Activated T-cell treated with anti-CD3 and anti-CD28 coated beads for 1 hour (primary cell): ENCODE measurements at places on chromosomes 13 and 19.

GRCh38 chr13:113792886-113793717, 34.1 kb downstream of the TMEM255B start:
- DNase-seq: no peak

DNA sequence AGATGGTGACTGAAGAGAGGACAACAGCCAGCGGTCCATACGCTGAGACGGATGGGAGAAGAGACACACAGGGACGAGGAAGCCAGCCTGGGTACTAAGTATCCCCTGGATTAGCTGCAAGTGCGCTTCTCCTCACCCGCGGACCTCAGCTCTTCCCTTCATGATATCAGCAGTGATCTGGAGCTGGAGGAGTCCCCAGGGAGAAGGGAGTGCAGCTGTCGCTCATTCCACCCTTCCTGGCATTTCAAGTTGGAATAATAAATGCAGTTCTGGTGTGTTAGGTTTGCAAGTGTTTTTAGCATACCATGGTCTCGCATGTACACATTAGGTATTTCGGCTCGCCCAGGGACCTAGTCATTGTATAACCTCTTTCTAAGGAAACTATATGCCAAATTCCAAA, 88.5 kb upstream of the C1QTNF9B start:
- DNase-seq: no peak

- DNase-seq: no peak
These were observed 2.0 kb downstream of the POU2F2 start for GRCh38 chr19:42130254-42130573.

GRCh38 chr19:57830071-57830602, at the start of gene ZNF587B:
TSS of gene ZNF587B (plus strand) at chr19:57830299. CDS start at chr19:57830529, 230 bp downstream.
- DNase-seq: peak; percentile 19

DNA sequence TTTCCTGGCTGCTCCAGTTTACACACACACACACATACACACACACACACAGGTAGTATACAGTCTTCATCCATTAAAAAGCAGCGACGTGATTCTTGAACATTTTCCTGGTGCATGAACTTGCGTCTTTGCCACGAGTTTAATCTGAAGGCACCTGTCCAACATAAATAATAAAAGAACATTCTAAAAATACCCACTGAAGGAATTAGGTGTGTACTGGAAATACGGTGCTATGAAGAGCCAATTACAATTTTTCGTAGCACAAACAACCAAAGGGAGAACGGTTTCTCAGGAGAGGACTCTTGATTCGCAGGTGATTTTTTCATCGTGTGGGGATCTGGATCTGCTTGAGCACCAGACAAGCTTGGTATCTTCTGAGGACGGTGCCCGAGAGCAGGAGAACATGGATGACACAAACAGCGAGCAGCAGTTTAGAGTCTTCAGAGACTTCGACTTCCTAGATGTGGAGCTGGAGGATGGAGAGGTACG, 61.2 kb downstream of the ZAR1L start:
- DNase-seq: no peak

GRCh38 chr19:41298348-41298964, 11.5 kb upstream of the CCDC97 start:
- DNase-seq: no peak
